ENCODE measurements at places on chromosomes 2 and 18.

- no peak overlapping the region for H3K4me3 ChIP-seq
- no peaks in the 10 kb centered on the region for H3K36me3 ChIP-seq
- H3K27ac ChIP-seq: no peak overlapping the region
- no peaks in the 10 kb centered on the region for H3K4me1 ChIP-seq
- no peak for DNase-seq
Observed at GRCh38 chr18:47163241-47163640, 12.9 kb downstream of the IER3IP1 start.

DNA sequence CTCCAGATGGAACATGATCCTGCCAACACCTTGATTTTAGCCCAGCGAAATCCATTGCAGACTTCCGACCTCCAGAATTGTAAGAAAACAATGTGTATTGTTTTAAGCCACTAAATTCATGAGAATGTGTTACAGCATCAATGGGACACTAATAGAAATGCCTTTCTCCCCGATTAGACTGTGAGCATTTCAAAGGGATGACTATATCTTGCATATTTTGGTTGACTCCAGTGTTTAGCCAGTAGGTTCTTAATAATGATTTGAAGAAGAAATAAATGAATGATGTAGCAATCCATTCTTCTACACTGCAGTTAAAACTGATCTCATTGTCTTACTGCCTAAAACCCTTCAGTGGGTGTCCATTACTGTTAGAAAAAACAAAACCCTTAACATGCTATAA is 67.4 kb upstream of the ACVR1C start:
- H3K4me3 ChIP-seq: no peak overlapping the region
- H3K4me1 ChIP-seq: peaks cover 2% of the 10 kb centered on the region
- no peaks in the 10 kb centered on the region for H3K36me3 ChIP-seq
- no peak overlapping the region for H3K27ac ChIP-seq

DNA sequence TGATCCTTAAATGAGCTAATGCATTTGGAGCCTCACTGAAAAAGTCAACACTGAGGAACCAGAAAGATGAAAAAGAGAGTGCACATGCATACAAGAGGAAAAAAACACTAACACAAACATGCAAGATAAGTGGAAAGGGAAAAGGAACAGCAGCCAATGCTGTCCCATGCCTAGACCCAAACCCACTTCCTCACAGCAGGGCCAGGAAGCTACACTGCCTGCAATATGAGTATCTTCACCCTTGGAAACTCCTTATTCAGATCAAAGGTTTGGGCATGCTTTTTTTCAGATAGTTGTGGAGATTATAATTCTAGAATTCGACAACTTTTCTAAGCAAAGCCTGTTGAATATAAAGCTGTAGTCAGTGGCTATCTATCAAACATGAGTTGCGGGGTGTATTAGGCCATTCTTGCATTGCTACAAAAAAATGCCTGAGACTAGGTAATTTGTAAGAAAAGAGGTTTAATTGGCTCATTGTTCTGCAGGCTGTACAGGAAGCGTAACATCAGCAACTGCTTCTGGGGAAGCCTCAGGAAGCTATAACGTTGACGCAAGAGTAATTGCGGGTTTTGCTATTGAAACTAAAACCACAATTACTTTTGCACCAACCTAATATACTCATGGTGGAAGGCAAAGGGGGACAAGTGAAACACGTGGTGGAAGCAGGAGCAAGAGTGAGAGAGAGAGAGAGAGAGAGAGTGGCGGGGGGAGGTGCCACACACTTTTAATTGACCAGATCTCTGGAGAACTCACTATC is 138.2 kb downstream of the MBD2 start:
- H3K27ac ChIP-seq: no peak overlapping the region
- DNase-seq: no peak
- H3K27me3 ChIP-seq: no peaks in the 10 kb centered on the region
- no peaks in the 10 kb centered on the region for H3K4me1 ChIP-seq
- H3K36me3 ChIP-seq: no peaks in the 10 kb centered on the region
- H3K4me3 ChIP-seq: no peak overlapping the region

GRCh38 chr2:25339211-25339674 is 2.5 kb downstream of the DNMT3A start:
- H3K4me3 ChIP-seq: no peak overlapping the region
- DNase-seq: no peak
- H3K27ac ChIP-seq: no peak overlapping the region
- H3K27me3 ChIP-seq: no peaks in the 10 kb centered on the region
- H3K4me1 ChIP-seq: peaks cover 47% of the 10 kb centered on the region

DNA sequence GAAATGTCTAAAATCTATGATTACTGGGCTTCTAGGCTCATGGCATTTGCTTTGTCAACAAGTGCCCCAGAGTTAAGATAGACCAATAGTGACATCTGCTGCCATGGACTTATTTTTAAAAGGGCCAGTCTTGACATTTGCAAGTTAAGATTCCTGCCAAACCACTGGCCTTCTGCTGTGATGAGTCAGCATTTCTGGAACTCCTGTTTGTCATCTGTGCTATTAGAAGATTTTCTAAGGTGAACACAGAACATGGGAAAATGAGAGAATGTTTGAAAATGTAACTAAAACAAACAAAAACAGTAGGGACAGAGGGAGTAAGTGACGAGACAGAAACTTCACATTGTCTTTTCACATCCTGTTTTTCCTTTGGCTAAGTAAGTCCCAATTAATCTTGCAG is 93.7 kb upstream of the WDR75 start:
- no peaks in the 10 kb centered on the region for H3K36me3 ChIP-seq
- no peaks in the 10 kb centered on the region for H3K27me3 ChIP-seq
- no peak for DNase-seq
- H3K4me3 ChIP-seq: no peak overlapping the region

- no peaks in the 10 kb centered on the region for H3K27me3 ChIP-seq
- H3K4me1 ChIP-seq: peaks cover 9% of the 10 kb centered on the region
- H3K4me3 ChIP-seq: no peak overlapping the region
- no peak for DNase-seq
- no peak overlapping the region for H3K27ac ChIP-seq
Observed at GRCh38 chr2:25756536-25756935, 83.2 kb upstream of the DTNB start.

GRCh38 chr2:19859565-19859964 is 42.2 kb downstream of the TTC32 start:
- no peaks in the 10 kb centered on the region for H3K36me3 ChIP-seq
- no peak overlapping the region for H3K4me3 ChIP-seq
- no peak overlapping the region for H3K27ac ChIP-seq
- H3K27me3 ChIP-seq: no peaks in the 10 kb centered on the region

DNA sequence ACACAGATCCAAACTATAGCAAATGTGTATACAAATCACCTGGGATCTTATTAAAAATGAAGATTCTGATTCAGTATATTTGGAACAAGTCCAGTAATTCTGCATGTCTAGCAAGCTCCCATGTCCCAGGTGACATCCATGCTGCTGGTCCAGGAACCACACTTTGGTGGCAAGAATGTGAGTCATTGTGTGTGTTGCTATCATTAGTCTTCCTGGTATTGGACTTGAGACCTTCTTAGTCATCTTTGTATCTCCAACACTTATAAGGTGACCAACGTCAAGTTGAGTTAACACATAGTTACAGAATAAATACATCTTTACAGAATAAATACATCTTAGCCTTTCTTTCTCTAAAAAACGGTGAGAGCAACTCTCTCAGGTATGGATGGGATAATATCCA is 107.9 kb upstream of the NDUFV2 start:
- H3K27me3 ChIP-seq: no peaks in the 10 kb centered on the region
- H3K4me1 ChIP-seq: peaks cover 16% of the 10 kb centered on the region
- no peaks in the 10 kb centered on the region for H3K36me3 ChIP-seq
- no peak overlapping the region for H3K4me3 ChIP-seq
- no peak overlapping the region for H3K27ac ChIP-seq
- no peak for DNase-seq

GRCh38 chr2:83594241-83595120 is 864.6 kb downstream of the SUCLG1 start:
- H3K4me3 ChIP-seq: no peak overlapping the region
- H3K27ac ChIP-seq: no peak overlapping the region
- no peaks in the 10 kb centered on the region for H3K36me3 ChIP-seq
- no peaks in the 10 kb centered on the region for H3K4me1 ChIP-seq

DNA sequence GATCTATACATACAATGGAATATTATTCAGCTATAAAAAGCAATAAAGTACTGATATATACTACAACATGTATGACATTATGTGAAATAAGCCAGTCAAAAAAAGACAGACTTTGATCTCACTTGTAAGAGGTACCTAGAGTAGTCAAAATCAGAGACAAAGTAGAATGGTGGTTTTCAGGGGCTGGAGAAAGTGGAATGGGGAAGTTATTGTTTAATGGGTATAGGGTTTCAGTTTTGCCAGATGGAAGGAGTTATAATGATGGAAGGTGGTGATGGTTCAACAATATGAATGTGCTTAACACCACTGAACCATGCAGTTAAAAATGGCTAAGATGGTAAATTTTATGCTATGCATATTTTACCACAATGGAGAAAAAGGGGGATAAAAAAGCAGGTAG is 6.3 kb downstream of the COBLL1 start:
- H3K4me3 ChIP-seq: no peak overlapping the region
- H3K4me1 ChIP-seq: peaks cover 32% of the 10 kb centered on the region
- no peak overlapping the region for H3K27ac ChIP-seq
- H3K36me3 ChIP-seq: no peaks in the 10 kb centered on the region
- no peak for DNase-seq
- H3K27me3 ChIP-seq: no peaks in the 10 kb centered on the region

DNA sequence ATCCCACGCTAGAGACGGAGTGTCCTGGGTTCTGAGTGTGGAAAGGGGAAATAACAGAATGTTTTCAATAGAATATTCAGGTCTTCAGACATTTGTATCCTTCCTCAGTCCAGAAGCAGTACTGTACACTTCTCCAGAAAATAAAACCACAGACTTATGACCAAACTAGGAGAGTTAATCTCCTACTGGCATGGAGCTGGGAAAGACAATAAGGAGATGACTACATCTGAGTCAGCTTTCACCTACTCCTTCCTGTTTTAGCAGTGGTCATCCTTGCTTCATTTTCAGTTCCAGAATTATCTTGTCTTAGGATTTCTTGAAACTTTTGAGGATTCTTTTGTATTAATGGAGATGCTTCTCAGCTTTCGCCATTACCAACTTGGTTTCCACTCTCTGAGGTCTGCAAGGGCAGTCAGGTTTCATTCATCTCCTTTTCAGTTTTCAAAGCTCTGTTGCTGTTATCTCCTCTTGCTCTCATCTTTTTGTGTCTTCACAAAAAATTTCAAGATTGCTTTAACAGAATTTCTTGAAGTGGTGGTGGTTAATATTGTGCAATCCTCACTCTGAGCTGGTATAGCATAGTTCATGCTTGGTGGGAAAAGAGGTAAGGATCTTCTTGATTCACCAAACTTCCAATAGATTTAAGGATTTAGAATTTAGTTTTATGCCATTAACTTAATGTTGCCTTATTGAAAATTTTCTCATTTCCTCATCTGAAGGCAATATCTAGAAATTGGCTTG is 23.7 kb upstream of the NR4A2 start:
- H3K27me3 ChIP-seq: no peaks in the 10 kb centered on the region
- H3K4me1 ChIP-seq: no peaks in the 10 kb centered on the region
- no peak for DNase-seq
- H3K36me3 ChIP-seq: no peaks in the 10 kb centered on the region
- H3K27ac ChIP-seq: no peak overlapping the region
- H3K4me3 ChIP-seq: no peak overlapping the region

GRCh38 chr2:177275040-177275742 is 10.7 kb upstream of the NFE2L2 start:
- H3K4me1 ChIP-seq: peaks cover 29% of the 10 kb centered on the region
- H3K4me3 ChIP-seq: no peak overlapping the region
- peak overlapping the region; percentile 64 for H3K27ac ChIP-seq
- no peak for DNase-seq
- H3K36me3 ChIP-seq: no peaks in the 10 kb centered on the region

GRCh38 chr2:7633566-7634153 is 716.4 kb downstream of the RNF144A start:
- H3K36me3 ChIP-seq: no peaks in the 10 kb centered on the region
- H3K4me1 ChIP-seq: no peaks in the 10 kb centered on the region
- no peak for DNase-seq
- no peak overlapping the region for H3K4me3 ChIP-seq
- H3K27me3 ChIP-seq: peaks cover 5% of the 10 kb centered on the region

GRCh38 chr2:63047321-63048279 is 3.0 kb upstream of the OTX1 start:
- H3K27me3 ChIP-seq: peaks cover 60% of the 10 kb centered on the region
- no peak for DNase-seq
- peak overlapping the region; percentile 71 for H3K4me3 ChIP-seq
- H3K4me1 ChIP-seq: peaks cover 51% of the 10 kb centered on the region
- H3K36me3 ChIP-seq: peaks cover 6% of the 10 kb centered on the region

DNA sequence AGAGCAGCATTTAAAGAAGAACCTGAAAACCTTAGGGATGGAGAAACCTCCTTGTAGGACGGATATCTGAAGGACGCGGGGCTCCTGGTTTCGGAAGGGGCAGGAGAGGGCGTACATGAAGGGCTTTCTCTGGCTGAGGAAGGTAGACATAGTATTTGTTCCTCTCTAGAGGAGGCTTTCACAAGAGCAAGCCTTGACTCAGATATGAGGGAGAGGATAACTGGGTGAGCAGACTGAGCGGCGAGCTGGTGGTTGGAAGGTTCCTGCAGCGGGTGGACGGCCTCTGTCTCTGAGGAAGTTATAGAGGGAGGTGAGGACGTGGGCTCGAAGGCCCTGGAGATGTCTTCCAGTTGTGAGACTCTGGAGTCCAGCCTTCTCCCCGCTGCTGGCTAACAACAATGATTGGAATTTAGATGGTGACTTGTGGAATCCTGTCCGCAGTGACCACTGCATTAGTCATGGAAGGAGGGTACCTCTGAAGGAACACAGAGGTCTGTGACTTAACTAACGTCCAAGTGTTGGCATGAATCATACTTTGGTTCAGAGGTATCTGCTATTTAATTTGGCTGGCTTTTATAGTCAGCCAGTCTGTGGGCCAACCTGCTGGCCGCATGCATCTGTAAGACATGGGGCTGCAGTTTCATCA is 80.9 kb downstream of the ASAP2 start:
- DNase-seq: no peak
- no peak overlapping the region for H3K27ac ChIP-seq
- no peak overlapping the region for H3K4me3 ChIP-seq
- H3K4me1 ChIP-seq: no peaks in the 10 kb centered on the region
- no peaks in the 10 kb centered on the region for H3K27me3 ChIP-seq
- H3K36me3 ChIP-seq: peaks cover 4% of the 10 kb centered on the region

- H3K36me3 ChIP-seq: no peaks in the 10 kb centered on the region
- no peaks in the 10 kb centered on the region for H3K4me1 ChIP-seq
- no peak for DNase-seq
- no peaks in the 10 kb centered on the region for H3K27me3 ChIP-seq
Observed at GRCh38 chr18:34121200-34121721, 103.5 kb downstream of the NOL4 start.

All from suprapubic skin (tissue), 4 donors.